ENCODE measurements at places on chromosomes 12 and 14. TPM values are rescaled to one million over a fixed set of nuclear protein-coding genes. Genes with fewer than 3 reads are reported as not detected.

- DNase-seq: no peak
Measured at GRCh38 chr14:99931308-99931707, 133.9 kb upstream of the EVL start.

DNA sequence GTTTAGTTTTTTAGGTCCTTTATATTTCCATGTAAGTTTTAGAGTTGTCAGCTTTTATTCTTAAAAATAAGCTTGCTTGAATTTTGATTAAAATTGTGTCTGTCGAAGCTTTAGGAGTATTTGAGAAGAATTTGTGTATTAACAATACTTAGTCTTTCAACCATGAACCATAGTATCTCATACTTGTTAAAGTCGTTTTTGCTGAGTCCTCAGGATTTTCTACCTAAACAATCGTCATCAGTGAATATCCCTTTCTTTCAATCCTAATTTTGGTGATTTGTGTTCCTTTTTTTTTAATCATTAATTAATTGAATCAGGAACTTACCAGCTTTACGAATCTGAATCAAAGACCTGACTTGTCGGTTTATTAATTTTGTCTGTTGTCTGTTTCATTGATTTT, 18.2 kb downstream of the CAND1 start:
- DNase-seq: no peak

DNA sequence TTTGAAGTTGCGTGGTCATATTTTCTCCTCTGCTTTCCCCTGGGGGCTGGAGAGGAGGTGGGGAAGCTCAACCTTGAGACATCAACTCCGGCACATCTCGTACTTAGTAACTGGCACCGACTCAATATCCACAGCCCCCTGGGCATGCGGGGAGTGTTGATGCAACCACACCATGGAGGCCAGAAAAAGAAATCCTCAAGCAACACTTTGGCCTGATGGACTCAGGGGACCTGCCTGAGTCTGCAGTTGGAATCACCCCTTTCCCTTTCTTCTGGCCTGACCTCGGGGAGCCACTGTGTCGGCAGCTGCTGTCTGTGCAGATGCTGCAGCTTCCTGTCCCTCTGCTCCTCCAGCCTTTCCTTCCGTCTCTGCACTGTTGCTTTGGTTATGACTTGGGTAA, 11.4 kb upstream of the AACS start:
- no peak for DNase-seq

- DNase-seq: peak; percentile 29
Measured at GRCh38 chr14:53011053-53011462, 60.2 kb upstream of the FERMT2 start.

- no peak for DNase-seq
Measured at GRCh38 chr14:91257328-91258010, 13.0 kb upstream of the GPR68 start.

GRCh38 chr12:112162241-112162790, 37.0 kb downstream of the TRAFD1 start:
- no peak for DNase-seq

DNA sequence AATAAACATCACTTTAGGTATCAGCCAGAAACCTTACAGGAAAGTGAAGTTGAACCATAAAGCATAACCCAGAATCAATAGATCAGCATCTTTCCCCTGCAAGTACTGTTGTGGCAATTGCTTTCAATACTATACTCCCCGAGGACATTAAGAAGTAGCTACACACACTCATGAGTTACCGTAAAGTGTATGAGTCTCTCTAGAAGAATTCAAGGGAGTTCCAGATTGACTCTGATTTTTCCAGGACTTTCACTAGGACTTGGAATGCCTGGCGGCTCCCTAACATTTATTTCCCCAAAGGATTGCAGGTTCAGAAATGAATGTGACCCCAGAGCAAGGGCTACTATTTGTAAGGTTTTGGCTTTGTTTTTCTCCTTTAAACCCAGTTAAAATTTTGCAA, 465.4 kb upstream of the MDGA2 start:
- DNase-seq: no peak

DNA sequence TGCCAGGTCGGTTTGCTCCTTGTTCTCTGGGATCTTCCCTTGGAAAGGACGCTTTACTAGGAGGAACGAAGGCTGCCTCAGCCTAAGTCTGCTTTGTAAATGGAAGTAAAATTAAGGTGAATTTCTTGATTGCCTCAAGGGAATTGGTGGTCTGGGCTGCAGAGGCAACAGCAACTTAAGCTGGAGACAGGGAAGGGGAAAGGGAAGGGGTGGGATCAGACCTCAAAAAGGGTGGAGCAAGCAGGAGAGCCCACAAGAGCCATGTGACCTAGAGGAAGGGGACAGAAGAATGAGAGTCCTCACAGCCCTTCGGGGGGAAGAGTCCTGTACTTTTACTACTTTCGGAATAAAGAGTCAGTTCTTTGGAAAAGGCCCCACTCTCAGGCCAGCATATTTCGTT, 147.9 kb downstream of the PPM1H start:
- no peak for DNase-seq

GRCh38 chr12:43349863-43350262, 202.1 kb downstream of the ADAMTS20 start:
- DNase-seq: no peak

- DNase-seq: no peak
Measured at GRCh38 chr14:68658943-68659931, 133.6 kb downstream of the ZFP36L1 start.

- no peak for DNase-seq
Measured at GRCh38 chr12:104137001-104137901, 759 bp downstream of the NFYB start.

GRCh38 chr12:130583800-130584199, 132.3 kb downstream of the RIMBP2 start:
- no peak for DNase-seq

- DNase-seq: peak; percentile 13
Measured at GRCh38 chr14:51738754-51739153, 87.0 kb downstream of the FRMD6 start.

Gene SSTR1
- polyA plus RNA-seq: 0.82 TPM

Gene OASL
- polyA plus RNA-seq: not detected

Gene AQP6
- polyA plus RNA-seq: 0.06 TPM

Gene ATXN7L3B
- polyA plus RNA-seq: 21.2 TPM

Gene FANCM
- 3.2 TPM for polyA plus RNA-seq

Gene FOXG1
- polyA plus RNA-seq: 0.08 TPM

Gene GPRC5D
- polyA plus RNA-seq: 0.45 TPM

All from H1 (cell line).